ENCODE measurements at places on chromosomes 12 and 14. TPM values are rescaled to one million over a fixed set of nuclear protein-coding genes. Genes with fewer than 3 reads are reported as not detected.

The KRT73 gene
- polyA plus RNA-seq = 0.06 TPM

The ZFHX2 gene
- polyA plus RNA-seq = 5.3 TPM

DNA sequence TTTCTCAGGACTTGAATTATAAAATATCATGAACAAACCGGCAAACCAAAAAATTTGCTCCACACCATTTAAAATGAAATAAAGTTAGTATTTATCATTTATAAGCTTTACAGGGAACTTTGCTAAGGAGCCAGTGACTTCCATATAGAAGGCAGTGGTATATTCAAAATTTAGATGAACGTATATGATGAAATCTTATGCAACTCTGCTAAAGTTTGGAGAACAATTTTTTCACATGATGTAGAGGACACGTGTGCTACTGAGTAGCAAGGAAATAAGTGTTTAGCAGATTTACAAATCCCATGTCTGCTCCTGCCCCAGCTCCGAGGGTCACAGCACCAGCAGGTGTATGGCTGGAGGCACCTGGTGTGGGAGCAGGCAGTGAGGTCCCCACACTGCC lies 70.8 kb upstream of the IFNG-AS1 start:
- no peak for DNase-seq

DNA sequence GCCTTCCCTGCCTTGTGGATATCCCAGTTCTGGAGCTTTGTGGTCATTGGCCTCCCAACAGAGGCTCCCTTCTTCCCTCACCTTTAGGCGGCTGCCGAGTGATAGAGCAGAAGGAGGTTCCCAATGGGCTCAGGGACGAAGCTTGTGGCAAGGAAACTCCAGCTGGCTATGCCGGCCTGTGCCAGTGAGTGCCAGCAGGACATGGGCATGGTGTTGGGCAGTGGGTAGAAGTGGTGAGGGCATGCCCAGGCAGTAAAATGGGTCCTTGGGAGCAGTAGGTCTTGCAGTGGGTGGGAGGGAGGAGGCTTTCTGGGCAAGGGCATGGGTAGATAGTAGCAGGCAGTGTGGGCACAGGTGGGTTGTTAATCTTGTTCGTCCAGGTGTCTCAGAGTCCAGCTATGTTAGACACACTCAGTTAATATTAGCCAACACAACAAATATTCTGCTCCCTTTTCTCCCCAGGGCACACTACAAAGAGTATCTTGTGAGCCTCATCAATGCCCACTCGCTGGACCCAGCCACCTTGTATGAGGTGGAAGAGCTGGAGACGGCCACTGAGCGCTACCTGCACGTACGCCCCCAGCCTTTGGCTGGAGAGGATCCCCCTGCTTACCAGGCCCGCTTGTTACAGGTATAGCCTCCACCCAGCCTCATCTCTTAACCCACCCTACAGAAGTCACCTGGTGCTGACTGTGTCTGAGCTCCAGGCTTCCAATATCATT lies 1.1 kb upstream of the IRF9 start:
- DNase-seq = no peak

GRCh38 chr12:62190689-62191490 lies 69.3 kb upstream of the USP15 start:
- no peak for DNase-seq

GRCh38 chr12:15631007-15631715 lies 158.0 kb downstream of the EPS8 start:
- DNase-seq = no peak

All from left renal cortex interstitium (tissue), 4 donors.